Parietal lobe (tissue), 2 donors: ENCODE measurements at places on chromosomes 5 and 9. TPM values are rescaled to one million over a fixed set of nuclear protein-coding genes. Genes with fewer than 3 reads are reported as not detected.

Gene PNPLA7
- total RNA-seq = 3.8 TPM

Gene PCDHA7
- 47.0 TPM for total RNA-seq

Gene HK3
- total RNA-seq = 0.31 TPM

Gene CAMK4
- 141 TPM for total RNA-seq

Gene PCDHB10
- 26.3 TPM for total RNA-seq

Gene PCDHGA12
- 26.9 TPM for total RNA-seq

Gene IFNB1
- not detected for total RNA-seq

Gene SHC3
- total RNA-seq = 68.9 TPM

Gene WDR36
- 47.9 TPM for total RNA-seq

Gene IL5
- not detected for total RNA-seq

Gene EGFLAM
- total RNA-seq = 1.3 TPM

Gene PCDHB11
- total RNA-seq = 24.1 TPM

Gene NR2F1-AS1
- 107 TPM for total RNA-seq

Gene FBXL7
- 5.0 TPM for total RNA-seq

Gene ZNF658
- total RNA-seq = 22.8 TPM

Gene PCDHGB7
- total RNA-seq = 43.5 TPM

Gene SHOC1
- not detected for total RNA-seq

Gene TMOD1
- total RNA-seq = 42.6 TPM

Gene SLC36A3
- total RNA-seq = not detected

Gene DAB2IP
- total RNA-seq = 21.9 TPM

Gene PCDHGB3
- total RNA-seq = 31.0 TPM

Gene PCDHGC4
- 91.7 TPM for total RNA-seq

Gene NDUFAF2
- 23.8 TPM for total RNA-seq

Gene PHYKPL
- 52.0 TPM for total RNA-seq

Gene FAM169A
- total RNA-seq = 58.2 TPM

Gene LYSMD3
- total RNA-seq = 16.3 TPM

Gene PCDHGA6
- 29.1 TPM for total RNA-seq

Gene CCDC192
- not detected for total RNA-seq

Gene TLX3
- total RNA-seq = not detected

Gene STARD4
- 49.5 TPM for total RNA-seq

Gene REEP2
- 88.3 TPM for total RNA-seq

Gene SPOCK1
- total RNA-seq = 70.7 TPM
